ENCODE measurements at places on chromosomes 12 and 14.
A peak's percentile ranks its signal among the peaks of the same experiment; 100 is the strongest.

DNA sequence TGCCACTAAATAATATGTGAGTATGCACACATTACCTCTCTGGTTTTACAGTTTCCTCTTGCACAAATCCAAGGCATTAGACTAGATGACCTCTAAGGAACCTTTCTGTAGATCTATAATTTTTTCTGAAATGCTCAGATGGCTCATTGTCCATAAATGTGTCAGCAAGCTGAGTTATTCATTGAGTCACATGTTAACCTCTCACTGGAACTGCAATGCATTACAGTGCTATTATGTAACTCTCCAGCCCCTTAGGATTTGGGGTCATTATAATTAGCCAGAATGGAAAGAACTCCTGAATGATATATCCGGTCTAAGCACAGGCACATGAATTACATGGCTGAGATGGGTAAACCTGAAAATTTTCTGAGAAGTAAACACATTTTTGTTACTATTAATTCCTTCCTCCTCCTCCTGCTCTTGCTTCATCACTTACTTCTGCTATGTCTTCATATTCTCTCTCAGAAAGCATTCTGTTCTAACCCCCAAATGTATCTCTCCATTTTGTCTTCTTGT lies 20.3 kb upstream of the DRAM1 start:
- DNase-seq: no peak

- DNase-seq: no peak
These were observed 15.4 kb upstream of the PPM1H start for GRCh38 chr12:62950317-62950716.

DNA sequence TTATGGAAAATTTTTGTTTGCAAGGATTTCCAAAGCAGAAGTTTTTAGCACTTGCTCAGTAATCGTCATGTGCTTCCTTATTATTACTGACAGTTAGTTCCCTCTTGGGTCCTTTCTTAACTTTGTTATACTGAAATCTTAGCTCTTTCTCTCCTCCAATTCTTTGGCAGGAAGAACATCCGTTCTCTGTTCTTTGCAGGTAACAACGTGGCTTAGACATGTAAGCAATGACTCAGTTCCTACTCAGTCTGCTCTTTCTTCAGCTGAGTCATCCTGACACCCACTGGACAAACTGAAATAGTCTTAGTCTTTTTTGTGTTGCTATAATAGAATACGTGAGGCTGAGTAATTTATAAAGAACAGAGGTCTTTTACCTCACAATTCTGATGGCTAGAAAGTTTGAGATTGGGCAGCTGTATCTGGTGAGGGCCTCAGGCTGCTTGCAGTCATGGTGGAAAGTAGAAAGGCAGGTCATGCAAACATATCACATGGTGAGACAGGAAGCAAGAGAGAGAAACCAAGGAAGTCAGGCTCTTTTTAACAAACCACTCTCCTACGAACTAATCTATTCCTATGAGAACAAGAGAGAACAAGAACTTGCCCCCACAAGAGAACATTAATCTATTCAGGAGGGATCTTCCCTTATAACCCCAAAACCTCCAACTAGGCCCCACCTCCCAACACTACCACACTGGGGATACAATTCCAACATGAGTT lies 49.2 kb downstream of the TESPA1 start:
- DNase-seq: no peak

- DNase-seq: no peak
These were observed 25.9 kb upstream of the POLR3B start for GRCh38 chr12:106331599-106331998.

DNA sequence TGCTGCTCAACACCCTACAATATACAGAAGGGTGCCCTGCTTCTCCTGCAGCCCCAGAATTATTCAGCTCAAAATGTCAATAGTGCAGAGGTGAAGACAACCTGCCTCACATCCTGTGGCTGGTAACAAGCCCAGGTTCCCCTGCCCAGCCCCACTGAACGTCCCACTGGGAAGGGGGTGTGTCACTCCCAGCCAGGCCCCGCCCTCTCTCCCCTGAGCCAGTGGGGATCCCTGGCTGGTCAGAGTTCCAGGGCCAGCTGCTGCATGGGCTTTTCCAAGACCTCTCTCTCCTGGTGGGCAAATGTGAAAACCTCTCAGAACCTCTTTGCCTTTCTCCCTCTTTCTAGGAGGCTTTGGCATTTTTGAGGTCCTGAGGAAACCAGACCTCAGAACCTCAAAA lies 13.7 kb upstream of the LHX5 start:
- no peak for DNase-seq

DNA sequence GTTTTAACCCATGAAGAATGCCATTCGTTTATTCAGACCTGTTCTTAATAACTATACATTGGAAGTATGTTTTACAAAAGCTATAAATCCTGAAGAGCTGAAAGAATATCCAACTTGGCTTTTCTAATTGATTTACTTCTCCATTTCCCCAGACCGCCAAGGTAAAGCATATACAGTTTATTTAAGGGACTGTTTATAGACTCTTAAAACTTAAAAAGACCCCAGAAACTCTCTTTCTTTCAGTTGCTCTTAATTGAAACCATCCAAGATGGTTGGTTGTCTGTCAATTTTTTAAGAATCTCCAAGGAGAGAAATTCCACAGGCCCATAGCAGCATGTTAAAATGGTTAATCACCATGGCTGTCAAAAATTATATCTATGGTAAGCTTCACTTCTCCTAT lies 8.8 kb downstream of the IGF1 start:
- DNase-seq: no peak

- no peak for DNase-seq
These were observed 75.3 kb upstream of the SFSWAP start for GRCh38 chr12:131635491-131636122.

DNA sequence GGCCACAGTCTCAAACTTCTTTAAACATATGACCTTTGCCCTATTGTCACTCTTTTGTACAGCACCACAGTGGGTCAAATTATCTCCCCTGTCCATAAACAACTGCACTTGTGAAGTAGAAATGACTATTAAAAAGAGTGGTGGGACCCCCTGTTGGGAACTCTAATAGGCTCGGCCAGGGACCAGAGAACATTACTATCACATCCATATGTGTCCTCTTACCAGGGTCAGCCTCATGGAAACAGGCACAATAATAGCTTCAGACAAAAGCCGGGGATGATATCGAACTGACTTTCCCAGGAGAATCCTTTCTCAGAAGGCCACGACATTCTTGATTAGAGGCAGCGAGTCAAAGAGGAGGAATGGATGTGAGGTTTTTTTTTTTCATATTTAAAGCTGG lies 96.6 kb downstream of the NKX2-1 start:
- peak; percentile 58 for DNase-seq

GRCh38 chr12:117593815-117594400 lies 232.5 kb upstream of the NOS1 start:
- DNase-seq: no peak

GRCh38 chr12:106137530-106138356 lies 1.0 kb downstream of the NUAK1 start:
- DNase-seq: no peak

DNA sequence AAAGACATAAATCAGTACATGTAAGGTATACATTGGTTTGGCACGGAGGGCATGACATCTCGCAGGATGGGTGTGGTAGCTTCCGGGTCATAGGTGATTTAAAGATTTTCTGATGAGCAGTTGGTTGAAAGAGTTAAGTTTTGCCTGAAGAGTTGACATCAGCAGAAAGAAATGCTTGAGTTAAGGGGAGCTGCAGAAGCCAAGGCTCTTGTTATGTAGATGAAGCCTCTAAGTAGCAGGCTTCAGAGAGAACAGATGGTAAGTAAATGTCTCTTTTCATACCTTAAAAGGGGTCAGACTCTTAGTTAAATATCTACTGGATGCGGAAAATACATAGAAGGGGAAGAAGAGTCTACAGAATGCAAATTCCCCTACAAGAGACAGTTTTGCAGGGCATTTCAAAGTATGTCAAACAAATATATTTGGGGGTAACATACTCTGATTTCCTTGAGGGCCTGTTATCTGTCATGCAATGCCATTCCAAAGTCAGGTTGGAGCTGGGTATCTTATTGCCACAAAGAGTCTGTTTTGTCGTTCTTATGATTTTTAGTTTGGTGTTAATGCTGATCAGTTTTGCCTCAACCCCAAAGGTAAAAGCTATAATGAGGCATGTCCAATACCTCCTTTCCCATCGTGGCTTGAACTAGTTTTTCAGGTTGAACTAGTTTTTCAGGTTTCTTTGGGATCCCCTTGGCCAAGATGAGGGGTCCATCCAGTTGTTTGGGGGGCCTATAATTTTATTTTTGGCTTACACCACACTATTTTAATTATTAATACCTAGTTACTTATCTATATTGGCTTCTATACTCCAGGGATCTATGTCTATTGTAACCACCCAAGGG lies 67.0 kb downstream of the PTHLH start:
- DNase-seq: no peak

- no peak for DNase-seq
These were observed 6.5 kb downstream of the NECAP1 start for GRCh38 chr12:8088574-8088973.

- DNase-seq: no peak
These were observed 47.2 kb downstream of the CACNA2D4 start for GRCh38 chr12:1870998-1871917.

DNA sequence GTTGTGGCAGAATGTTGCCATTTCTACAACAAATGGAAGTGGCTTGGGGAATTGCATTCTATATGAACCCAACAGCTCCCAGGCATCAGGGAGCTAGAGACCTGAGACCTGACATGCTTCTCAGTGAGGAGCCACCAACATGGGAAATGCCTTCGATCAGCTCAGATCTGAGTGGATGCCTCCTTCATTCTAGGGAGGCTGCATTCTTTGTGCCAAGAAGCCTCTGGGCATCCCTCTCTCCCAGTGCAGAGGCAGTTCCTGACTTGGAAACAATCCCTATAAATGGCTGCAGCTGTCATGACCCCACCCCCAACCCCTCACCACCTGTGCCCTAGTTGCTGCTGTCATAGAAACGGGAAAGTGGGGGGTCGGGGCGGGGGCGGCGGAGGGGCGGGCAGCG lies 196.3 kb downstream of the PPM1H start:
- DNase-seq: no peak

DNA sequence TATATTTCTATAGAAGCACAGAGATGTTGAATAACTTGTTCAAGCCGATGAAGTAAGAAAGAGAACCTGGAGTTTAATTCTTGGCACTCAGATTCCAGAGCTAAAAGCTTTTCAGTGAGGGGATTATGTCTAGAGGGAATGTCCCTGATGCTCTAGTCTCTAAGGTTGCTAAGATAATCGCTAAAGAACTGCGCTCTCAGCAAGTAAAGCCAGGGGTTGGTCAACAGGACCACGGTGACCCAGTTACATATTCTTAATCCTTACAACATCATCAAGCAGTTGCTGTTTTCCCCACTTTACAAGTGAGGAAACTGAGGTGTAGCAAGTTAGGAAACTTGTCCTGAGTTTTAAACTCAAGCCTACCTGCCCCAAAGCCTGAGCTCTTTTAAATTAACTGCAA lies 110.8 kb downstream of the DAD1 start:
- DNase-seq: no peak

GRCh38 chr14:96256407-96256806 lies 397 bp downstream of the BDKRB1 start:
- no peak for DNase-seq

DNA sequence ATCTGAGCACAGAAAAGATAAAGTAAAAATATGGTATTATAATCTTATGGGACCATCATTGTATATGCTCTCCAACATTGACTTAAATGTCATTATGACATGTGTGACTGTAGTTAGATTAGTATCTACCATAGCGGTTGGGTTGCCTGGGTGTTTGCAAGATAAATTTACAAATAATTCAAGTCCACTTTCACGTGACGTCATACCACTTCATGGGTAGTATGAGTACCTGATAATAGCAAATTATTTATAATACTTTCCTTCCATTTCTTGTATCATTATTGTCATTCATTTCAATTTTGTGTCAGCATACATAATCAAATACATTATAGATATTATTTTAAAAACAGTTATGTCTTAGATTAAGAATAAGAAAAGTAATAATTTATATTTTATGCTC lies 20.2 kb downstream of the SLCO1B1 start:
- DNase-seq: no peak

- DNase-seq: no peak
These were observed 7.4 kb upstream of the PLEKHG6 start for GRCh38 chr12:6303071-6303470.

- no peak for DNase-seq
These were observed 210.6 kb upstream of the EGLN3 start for GRCh38 chr14:34161351-34162082.

DNA sequence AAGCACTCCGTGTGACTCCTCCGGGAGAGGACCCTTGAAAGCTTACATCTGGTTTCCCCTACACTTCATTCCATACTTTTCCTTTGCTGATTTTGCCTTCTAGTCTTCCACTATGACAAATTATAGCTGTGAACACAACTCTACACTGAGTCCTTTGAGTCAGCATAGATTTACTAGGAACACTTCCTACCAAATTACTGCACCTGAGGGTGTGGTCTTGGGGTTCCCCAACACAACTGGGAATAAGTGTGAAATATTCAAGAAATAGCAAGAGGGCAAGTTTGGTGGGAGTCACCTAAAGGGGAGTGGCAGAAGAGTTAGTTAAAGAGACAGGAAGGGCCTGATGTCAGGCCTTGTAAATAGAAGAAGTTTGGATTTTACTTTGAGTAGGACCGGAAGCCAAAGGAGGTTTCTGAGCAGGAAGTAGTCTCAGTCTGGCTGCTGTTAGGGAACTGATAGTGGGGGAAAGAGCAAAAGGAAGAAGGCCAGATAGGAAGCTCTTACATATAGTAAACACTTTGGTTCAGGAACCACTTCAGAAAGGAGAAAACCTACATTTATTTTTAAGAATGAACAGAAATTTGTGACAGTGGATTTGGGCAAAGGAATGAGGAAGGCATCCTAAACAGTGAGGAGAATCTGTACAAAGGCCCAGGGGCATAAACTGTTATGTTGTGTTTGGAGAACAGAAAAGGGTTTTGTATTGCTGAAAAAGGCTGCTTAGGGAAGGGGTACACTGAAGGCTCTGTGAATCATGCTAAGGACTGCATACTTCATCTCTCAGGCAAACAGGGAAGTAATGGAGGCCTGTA lies 14.2 kb downstream of the SEL1L start:
- DNase-seq: no peak

DNA sequence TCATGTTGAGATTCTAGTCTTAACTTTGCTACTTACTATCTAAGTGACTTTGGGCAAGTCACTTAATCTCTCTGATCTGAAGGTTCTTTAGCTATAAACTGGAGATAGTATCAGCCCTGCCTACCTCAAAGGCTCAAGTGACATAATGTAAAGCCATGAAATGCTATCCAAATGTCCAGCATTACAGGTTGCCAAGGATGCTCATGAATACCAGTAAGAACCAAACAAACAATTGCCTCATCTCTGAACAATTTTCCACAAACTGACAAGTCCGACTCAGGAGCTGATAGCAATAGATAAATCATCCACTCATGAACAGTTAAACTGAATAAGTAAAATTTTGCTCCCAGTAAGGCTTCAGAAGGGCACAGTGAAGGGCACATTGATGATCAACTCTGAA lies 51.5 kb downstream of the LMNTD1 start:
- DNase-seq: no peak

GRCh38 chr12:89354612-89355067 lies 2.3 kb upstream of the DUSP6 start:
- DNase-seq: no peak

- DNase-seq: no peak
These were observed 6.4 kb upstream of the MRPL42 start for GRCh38 chr12:93460902-93461301.

Measured in NCI-H1417 treated with DMSO at 0.1 percent for 48 hours (cell line).